ENCODE measurements at places on chromosomes 7 and 10.

- DNase-seq = no peak
Observed at GRCh38 chr7:128041203-128041602, 10.0 kb upstream of the LRRC4 start.

GRCh38 chr7:108613949-108614381 lies 44.3 kb downstream of the DNAJB9 start:
- DNase-seq = peak; percentile 32

DNA sequence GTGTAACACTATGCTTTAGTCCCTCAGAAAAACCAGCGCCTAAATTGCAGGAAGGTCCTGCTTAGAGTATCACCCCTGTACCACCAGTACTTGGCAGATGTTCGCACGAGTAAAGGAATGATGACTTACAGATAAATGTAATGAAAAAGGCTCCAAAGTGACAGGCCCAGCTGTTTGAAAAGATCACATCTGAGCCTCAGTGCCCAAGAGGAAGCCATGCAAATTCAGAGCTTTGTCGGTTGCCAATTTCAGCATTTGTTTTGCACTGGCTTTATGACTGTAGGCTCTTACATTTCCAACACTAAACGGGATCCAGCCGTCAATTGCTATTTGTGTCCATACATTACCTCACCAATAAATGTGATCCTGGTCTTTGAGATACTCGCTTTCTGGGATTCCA lies 60.6 kb upstream of the GAD2 start:
- DNase-seq = no peak

GRCh38 chr10:44301781-44302355 lies 83.0 kb downstream of the CXCL12 start:
- DNase-seq = no peak

GRCh38 chr7:73706126-73707044 lies 13.1 kb downstream of the STX1A start:
- DNase-seq = no peak

DNA sequence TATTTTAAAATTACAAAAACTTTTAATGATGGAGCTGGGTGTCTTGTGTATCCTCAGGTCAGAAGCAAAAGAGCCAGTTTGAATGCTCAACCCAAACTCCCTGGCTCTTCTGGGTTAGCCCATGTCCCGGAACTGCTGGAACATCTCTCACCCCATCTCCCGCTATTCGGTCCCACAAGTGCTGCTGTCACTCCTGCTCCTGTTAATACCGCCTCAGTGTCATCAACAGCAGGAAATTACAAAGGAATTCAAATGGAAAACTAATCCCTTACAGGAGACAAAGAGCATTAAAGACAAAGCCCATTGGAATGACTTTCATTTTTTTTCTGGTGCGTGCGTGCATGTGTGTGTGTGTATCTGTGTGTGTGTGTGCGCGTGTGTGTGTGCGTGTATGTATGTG lies 112.0 kb upstream of the C7orf33 start:
- DNase-seq = no peak

GRCh38 chr7:47271749-47272148 lies 310.2 kb downstream of the TNS3 start:
- no peak for DNase-seq

GRCh38 chr10:11337516-11337915 lies 273.9 kb downstream of the USP6NL start:
- no peak for DNase-seq

DNA sequence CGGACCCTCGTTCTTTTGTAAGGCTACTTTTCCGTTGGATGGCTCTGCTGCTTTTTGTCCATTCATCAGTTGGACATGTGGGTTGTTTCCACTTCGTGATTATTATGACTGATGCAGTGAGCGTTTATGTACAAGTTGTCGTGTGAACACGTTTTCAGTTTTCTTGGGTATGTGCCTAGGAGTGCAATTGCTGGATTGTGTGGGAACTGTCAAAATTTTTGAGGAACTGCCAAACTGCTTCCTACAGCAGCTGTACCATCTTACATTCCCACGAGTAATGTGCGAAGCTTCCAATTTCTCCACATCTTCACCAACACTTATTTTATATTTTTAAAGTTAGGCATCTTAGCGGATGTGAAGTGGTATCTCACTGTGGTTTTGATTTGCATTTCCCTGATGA lies 10.4 kb downstream of the FKBP6 start:
- no peak for DNase-seq

GRCh38 chr10:5400468-5401240 lies 4.0 kb downstream of the TUBAL3 start:
- no peak for DNase-seq

- no peak for DNase-seq
Observed at GRCh38 chr10:18567343-18567856, 84.0 kb downstream of the NSUN6 start.

DNA sequence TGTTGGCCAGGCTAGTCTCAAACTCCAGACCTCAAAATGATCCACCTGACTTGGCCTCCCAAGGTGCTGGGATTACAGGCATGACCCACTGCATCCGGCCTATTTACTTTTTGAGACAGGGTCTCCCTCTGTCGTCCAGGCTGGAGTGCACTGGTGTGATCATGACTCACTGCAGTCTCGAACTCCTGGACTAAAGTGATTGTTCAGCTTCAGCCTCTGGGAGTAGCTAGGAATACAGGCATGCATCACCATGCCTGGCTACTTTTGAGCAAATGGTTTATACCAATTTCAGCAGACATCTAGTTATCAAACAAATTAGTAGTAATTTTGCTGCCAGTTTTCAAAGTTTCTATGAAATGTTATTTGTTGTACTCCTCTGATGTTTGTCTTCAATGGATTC lies 2.2 kb upstream of the WAC start:
- peak; percentile 20 for DNase-seq
